ENCODE measurements at places on chromosomes 16 and 17.

GRCh38 chr17:77634710-77635109 lies 323.8 kb upstream of the TNRC6C start:
- no peak overlapping the region for H3K4me3 ChIP-seq
- no peaks in the 10 kb centered on the region for H3K4me1 ChIP-seq
- no peak overlapping the region for H3K27ac ChIP-seq
- H3K27me3 ChIP-seq: peaks cover 10% of the 10 kb centered on the region
- H3K36me3 ChIP-seq: peaks cover 2% of the 10 kb centered on the region
- DNase-seq: no peak

DNA sequence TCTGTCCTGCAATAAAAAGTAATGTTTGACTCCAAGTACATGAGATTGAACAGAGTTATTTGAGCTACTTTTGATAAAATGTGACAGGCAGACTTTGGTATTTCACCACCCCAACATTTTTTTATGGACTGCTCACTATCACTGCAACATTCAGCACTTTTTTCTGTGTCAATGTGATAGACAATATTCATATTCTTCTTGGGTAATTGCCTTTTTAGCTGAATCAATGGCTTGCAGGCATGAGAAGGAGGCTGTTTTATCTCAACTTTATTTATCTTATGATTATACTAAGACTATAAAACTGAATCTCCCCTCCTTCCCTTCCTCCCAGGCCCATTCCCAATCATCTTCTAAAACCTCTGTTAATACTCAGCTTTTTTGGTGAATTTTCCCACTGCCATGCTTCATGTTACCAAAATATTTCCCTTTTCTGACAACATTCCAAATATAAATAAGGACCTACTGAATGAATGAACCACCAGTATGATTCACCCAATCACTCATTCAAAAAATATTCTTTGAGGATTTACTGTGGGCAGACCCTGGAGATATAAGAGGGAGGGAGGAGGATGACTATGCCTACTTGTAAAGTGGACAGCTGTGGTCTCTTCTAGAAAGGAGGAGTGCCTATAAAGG lies 67.6 kb downstream of the CDH13 start:
- H3K36me3 ChIP-seq: no peaks in the 10 kb centered on the region
- no peak for DNase-seq
- H3K4me1 ChIP-seq: no peaks in the 10 kb centered on the region
- H3K27ac ChIP-seq: no peak overlapping the region
- H3K4me3 ChIP-seq: no peak overlapping the region
- H3K27me3 ChIP-seq: peaks cover 6% of the 10 kb centered on the region

GRCh38 chr16:89615596-89616090 lies 2.2 kb downstream of the DPEP1 start:
- DNase-seq: no peak
- H3K4me1 ChIP-seq: peaks cover 5% of the 10 kb centered on the region
- no peaks in the 10 kb centered on the region for H3K27me3 ChIP-seq
- H3K36me3 ChIP-seq: no peaks in the 10 kb centered on the region

DNA sequence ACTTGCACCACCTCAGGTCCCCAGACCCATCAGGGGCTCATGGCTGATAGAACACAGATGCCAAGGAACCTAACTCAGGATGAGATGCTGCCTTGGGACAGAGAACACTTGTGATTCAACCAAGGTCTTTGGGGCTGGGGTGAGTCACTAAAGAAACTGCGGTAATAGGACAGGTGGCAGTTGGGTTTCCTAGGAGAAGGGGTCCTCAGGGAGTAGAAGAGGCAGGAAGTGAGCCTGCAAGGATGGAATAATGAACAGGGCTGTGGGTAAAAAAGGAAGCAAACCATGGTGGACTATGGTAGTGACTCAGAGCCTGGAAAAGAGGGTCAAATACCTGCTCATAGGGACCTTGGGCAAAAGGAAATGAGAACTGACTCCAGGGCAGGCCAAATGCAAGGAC lies 6.5 kb upstream of the PNPO start:
- H3K27me3 ChIP-seq: no peaks in the 10 kb centered on the region
- H3K27ac ChIP-seq: no peak overlapping the region
- no peak for DNase-seq
- H3K4me1 ChIP-seq: peaks cover 4% of the 10 kb centered on the region

- H3K4me1 ChIP-seq: peaks cover 15% of the 10 kb centered on the region
- H3K4me3 ChIP-seq: no peak overlapping the region
- H3K27ac ChIP-seq: no peak overlapping the region
- no peaks in the 10 kb centered on the region for H3K27me3 ChIP-seq
These were observed 7.4 kb upstream of the CCDC57 start for GRCh38 chr17:82219753-82220709.

GRCh38 chr17:63455417-63455816 lies 9.3 kb upstream of the CYB561 start:
- H3K36me3 ChIP-seq: no peaks in the 10 kb centered on the region
- no peak overlapping the region for H3K27ac ChIP-seq

DNA sequence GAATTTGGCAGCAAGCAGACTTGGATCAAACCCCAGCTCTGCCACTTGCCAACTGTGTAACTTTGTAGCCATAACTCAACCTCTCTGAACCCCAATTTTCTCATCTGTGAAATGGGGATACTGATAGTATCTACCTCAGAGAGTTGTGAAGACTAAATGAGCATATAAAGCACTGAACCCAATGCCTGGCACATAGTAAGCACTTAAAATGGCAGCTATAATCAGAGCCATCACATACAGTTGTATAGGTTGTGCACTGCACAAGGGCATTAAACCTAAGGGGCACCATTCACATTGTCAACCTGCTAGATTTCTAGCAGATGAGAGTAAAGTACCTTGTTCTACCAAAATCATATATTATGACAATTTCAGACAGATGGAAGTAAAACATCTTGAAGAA lies 10.6 kb upstream of the CPNE2 start:
- DNase-seq: no peak
- peaks cover 3% of the 10 kb centered on the region for H3K36me3 ChIP-seq
- no peak overlapping the region for H3K4me3 ChIP-seq

GRCh38 chr16:79409978-79410377 lies 190.6 kb downstream of the MAF start:
- H3K27me3 ChIP-seq: peaks cover 5% of the 10 kb centered on the region
- peaks cover 17% of the 10 kb centered on the region for H3K4me1 ChIP-seq
- H3K4me3 ChIP-seq: no peak overlapping the region
- H3K27ac ChIP-seq: no peak overlapping the region
- no peaks in the 10 kb centered on the region for H3K36me3 ChIP-seq

- peaks cover 48% of the 10 kb centered on the region for H3K4me1 ChIP-seq
- peak; percentile 43 for DNase-seq
- no peaks in the 10 kb centered on the region for H3K27me3 ChIP-seq
These were observed 1.3 kb downstream of the ZNF821 start for GRCh38 chr16:71882505-71883167.

GRCh38 chr16:1097156-1097555 lies 1.1 kb upstream of the C1QTNF8 start:
- no peaks in the 10 kb centered on the region for H3K4me1 ChIP-seq
- no peak for DNase-seq
- no peak overlapping the region for H3K27ac ChIP-seq
- H3K36me3 ChIP-seq: no peaks in the 10 kb centered on the region
- no peak overlapping the region for H3K4me3 ChIP-seq

- peak overlapping the region; percentile 12 for H3K4me3 ChIP-seq
- H3K36me3 ChIP-seq: no peaks in the 10 kb centered on the region
- no peak for DNase-seq
- H3K27me3 ChIP-seq: no peaks in the 10 kb centered on the region
- peaks cover 30% of the 10 kb centered on the region for H3K4me1 ChIP-seq
- no peak overlapping the region for H3K27ac ChIP-seq
These were observed 19.3 kb upstream of the NSMCE1 start for GRCh38 chr16:27287887-27288286.

DNA sequence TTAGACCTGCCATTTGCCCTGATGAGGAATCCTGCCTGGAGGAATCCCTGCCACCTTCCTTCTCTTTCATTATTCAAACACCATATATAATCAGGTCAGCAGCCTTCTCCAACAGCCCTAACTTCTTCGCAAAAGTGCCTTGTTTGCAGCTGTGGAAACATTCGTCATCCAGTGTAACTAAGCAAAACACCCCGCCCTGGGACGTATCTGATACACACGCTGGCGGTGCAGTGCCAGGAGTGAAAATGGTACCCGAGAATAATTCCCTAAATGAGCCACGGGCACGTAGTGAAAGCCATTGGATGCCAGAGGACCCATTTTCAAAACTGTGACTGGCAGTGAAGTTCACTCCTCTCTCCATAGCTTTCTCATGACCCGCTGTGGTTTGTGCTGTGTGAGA lies 73.7 kb downstream of the IRX3 start:
- H3K4me3 ChIP-seq: no peak overlapping the region
- H3K27ac ChIP-seq: no peak overlapping the region
- no peak for DNase-seq
- peaks cover 30% of the 10 kb centered on the region for H3K27me3 ChIP-seq
- H3K36me3 ChIP-seq: no peaks in the 10 kb centered on the region

- no peak for DNase-seq
- H3K27ac ChIP-seq: no peak overlapping the region
- H3K4me3 ChIP-seq: no peak overlapping the region
- H3K27me3 ChIP-seq: no peaks in the 10 kb centered on the region
- peaks cover 12% of the 10 kb centered on the region for H3K4me1 ChIP-seq
These were observed 18.9 kb downstream of the C16orf54 start for GRCh38 chr16:29726845-29727377.

- peaks cover 2% of the 10 kb centered on the region for H3K4me1 ChIP-seq
- no peak for DNase-seq
- H3K27ac ChIP-seq: no peak overlapping the region
- H3K27me3 ChIP-seq: no peaks in the 10 kb centered on the region
- H3K36me3 ChIP-seq: peaks cover 11% of the 10 kb centered on the region
- H3K4me3 ChIP-seq: peak overlapping the region; percentile 41
These were observed 16.1 kb upstream of the SLC38A8 start for GRCh38 chr16:84058664-84059063.

DNA sequence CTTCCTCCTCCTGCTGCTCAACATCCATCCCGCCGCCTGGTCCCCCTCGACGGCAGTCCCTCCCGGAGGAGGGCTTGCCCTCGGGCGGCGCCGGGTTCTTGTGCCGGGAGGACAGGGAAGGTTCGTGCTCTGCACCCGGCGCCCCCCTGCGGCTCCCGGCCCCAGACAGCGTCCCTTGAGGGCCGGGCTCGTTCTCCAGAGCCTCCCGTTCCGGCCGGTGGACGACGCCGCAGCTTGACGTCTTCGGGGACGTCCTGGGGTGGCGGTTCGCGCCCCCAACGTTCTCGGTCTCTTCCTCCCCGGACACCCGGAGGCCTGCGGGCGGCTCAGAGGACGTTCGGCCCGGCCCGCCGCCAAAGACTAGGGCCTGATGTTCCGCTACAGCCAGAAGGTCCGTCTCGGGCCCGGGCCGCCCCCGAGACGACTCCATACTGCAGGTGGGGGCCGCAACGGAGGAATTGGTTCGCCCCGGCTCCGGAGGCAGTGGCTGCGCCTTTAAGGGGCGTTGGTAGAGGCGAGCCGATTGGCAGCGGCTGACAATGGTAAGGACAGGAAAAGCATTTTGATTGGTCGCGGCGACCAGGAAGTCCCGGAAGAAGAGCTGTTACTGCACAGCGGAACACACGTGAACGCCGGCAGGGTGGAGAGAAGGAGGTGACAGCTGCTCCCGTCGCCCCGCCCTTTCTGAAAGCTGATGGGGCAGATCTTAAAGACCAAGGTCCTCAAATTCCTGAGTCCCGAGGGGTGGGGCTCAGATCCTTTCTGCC lies at the start of gene BORCS6:
Gene BORCS6 (minus strand): TSS at position 470 of the 767 bp plus-strand sequence. CDS start 40 bp downstream, at position 430.
- peak; percentile 86 for DNase-seq
- no peak within 1 kb of the TSS for H3K27ac ChIP-seq
- H3K4me1 ChIP-seq: peaks cover 13% of the 10 kb centered on the region
- H3K27me3 ChIP-seq: no peaks in the 10 kb centered on the region

- peaks cover 2% of the 10 kb centered on the region for H3K36me3 ChIP-seq
- no peaks in the 10 kb centered on the region for H3K4me1 ChIP-seq
- no peak overlapping the region for H3K27ac ChIP-seq
These were observed 150.4 kb downstream of the WWOX start for GRCh38 chr16:78249832-78250231.

- H3K36me3 ChIP-seq: peaks cover 4% of the 10 kb centered on the region
- peaks cover 32% of the 10 kb centered on the region for H3K4me1 ChIP-seq
- DNase-seq: peak; percentile 82
- H3K27me3 ChIP-seq: no peaks in the 10 kb centered on the region
These were observed at the start of gene ALDH3A2 for GRCh38 chr17:19648475-19649273. TSS of gene ALDH3A2 (plus strand) at chr17:19648751. CDS start at chr17:19648972, 221 bp downstream.

- peaks cover 3% of the 10 kb centered on the region for H3K4me1 ChIP-seq
- H3K27ac ChIP-seq: no peak overlapping the region
- peaks cover 10% of the 10 kb centered on the region for H3K36me3 ChIP-seq
These were observed 27.6 kb downstream of the ELAC2 start for GRCh38 chr17:12990041-12990808.

GRCh38 chr16:53358884-53359283 lies 75.4 kb upstream of the RBL2 start:
- H3K27me3 ChIP-seq: peaks cover 25% of the 10 kb centered on the region
- H3K27ac ChIP-seq: no peak overlapping the region

- DNase-seq: no peak
- no peaks in the 10 kb centered on the region for H3K4me1 ChIP-seq
- no peak overlapping the region for H3K4me3 ChIP-seq
These were observed 220.3 kb downstream of the CPPED1 start for GRCh38 chr16:12583237-12583897.

DNA sequence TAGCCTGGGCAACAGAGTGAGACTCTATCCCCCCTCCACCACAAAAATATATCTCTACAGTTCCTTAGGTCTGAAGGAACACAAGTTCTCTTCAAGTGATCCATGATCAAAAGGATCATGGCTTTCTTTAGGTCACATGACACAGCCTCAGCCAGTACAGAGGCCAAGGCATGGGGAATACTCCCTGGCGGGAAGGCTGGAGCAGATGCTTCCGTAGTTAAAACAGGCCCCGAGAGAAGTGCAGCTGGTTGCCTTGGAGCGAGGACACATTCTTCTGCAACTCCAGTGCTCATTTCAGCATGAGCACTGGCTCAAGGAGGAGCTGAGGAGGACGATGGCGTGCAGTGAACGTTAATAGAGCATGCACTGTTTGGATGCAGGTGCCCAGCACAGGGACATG lies 13.5 kb downstream of the CDIP1 start:
- no peaks in the 10 kb centered on the region for H3K36me3 ChIP-seq
- peaks cover 20% of the 10 kb centered on the region for H3K4me1 ChIP-seq
- no peak overlapping the region for H3K4me3 ChIP-seq

GRCh38 chr17:34532281-34533065 lies 46.9 kb upstream of the TMEM132E start:
- no peak overlapping the region for H3K27ac ChIP-seq
- H3K36me3 ChIP-seq: peaks cover 2% of the 10 kb centered on the region
- H3K4me1 ChIP-seq: peaks cover 2% of the 10 kb centered on the region
- peaks cover 93% of the 10 kb centered on the region for H3K27me3 ChIP-seq

GRCh38 chr16:749010-749409 lies 8.2 kb upstream of the CIAO3 start:
- H3K36me3 ChIP-seq: no peaks in the 10 kb centered on the region
- no peak overlapping the region for H3K27ac ChIP-seq
- H3K4me3 ChIP-seq: no peak overlapping the region
- no peak for DNase-seq
- H3K27me3 ChIP-seq: no peaks in the 10 kb centered on the region
- no peaks in the 10 kb centered on the region for H3K4me1 ChIP-seq

DNA sequence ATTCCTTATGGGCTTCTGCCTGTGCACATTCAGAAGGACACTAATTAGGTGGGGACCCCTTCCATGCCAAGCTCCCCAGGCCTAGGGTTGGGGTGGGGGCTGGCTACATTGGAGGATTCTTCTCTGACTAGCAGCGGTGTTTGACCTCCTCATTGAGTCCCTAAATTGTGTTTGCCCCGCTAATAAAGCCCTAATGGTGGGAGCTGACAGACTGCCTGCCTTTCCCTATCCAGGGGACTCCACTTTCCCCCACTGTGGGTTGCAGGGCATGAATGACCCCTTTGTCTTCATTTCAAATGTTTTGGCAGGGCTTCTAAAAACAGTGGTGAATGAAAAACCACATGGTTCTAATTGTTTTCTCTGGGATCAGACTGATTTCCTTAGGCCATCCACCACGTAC lies 476.8 kb upstream of the CDH11 start:
- H3K27me3 ChIP-seq: no peaks in the 10 kb centered on the region
- H3K4me3 ChIP-seq: no peak overlapping the region
- no peaks in the 10 kb centered on the region for H3K4me1 ChIP-seq
- no peak for DNase-seq

Measured in T-helper 17 cell (primary cell).